Activated T-helper 1 cell treated with anti-CD3 and anti-CD28 coated beads, Interleukin-12 subunit alpha, Interleukin-12 subunit beta, Interleukin-2, Interleukin-4 antibody, amounts not matched to agents 30 ng/mL and 10 ng/mL and 1 ng/mL, durations not matched to agents 14 hours and 24 hours and 36 hours (primary cell): ENCODE measurements at places on chromosomes 1 and 21.

DNA sequence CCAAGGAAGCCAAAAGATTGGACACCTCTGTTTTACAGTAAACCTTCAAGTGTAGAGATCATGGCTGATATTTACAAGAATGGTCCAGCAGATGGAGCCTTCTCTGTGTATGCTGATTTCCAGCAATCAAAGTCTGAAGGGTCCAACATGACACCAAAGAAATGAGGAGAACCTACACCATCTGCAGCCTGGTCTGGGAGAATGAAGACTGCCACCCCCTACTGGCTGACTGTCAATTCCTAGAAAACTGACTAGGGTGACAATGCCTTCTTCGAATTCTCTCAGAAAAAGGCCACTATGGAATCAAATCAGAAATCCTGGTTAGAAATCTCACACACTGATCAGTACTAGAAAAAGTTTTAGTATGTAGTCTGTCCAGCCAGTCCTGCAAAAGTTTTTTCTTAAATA lies 83.3 kb downstream of the CDC42BPA start:
- DNase-seq = no peak
- H3K27ac ChIP-seq = no peak overlapping the region
- peaks cover 5% of the 10 kb centered on the region for H3K27me3 ChIP-seq
- no peaks in the 10 kb centered on the region for H3K36me3 ChIP-seq

DNA sequence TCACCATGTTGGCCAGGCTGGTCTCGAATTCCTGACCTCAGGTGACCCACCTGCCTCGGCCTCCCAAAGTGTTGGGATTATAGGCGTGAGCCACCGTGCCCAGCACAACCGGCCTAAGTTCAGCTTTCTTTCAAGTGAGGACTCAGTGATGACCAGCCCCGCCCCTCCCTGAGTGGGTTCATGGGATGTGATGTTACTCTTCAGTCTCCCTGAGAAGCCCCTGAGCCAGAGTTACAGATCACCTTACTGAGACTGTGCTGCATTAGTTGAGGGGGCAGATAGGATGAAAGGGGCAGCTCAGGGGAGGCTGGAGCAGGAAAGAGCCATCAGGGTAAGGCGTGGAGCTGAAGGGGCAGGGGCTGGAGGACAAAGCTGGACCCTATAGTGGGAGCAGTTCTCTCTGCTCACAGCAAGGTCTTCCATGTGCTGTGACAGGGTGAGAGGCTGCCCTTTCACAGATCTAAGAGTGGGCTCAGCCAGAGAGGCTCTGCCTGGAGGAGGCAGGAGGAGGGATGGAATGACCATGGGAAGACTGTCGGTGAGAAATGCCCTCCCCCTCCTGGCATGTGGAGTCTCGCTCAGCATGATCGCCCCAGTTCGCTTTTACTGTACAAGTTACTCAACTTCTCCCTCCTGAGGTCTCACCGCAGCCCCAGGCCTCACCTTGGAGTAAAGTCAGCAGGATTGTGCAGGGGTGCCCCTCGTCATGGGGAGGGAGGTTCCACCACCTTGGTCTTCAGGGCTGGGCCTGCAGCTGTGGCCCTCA lies 13.4 kb downstream of the SH2D2A start:
- DNase-seq = no peak
- no peaks in the 10 kb centered on the region for H3K27me3 ChIP-seq
- peaks cover 68% of the 10 kb centered on the region for H3K4me1 ChIP-seq
- no peak overlapping the region for H3K4me3 ChIP-seq
- H3K27ac ChIP-seq = peak overlapping the region; percentile 79

DNA sequence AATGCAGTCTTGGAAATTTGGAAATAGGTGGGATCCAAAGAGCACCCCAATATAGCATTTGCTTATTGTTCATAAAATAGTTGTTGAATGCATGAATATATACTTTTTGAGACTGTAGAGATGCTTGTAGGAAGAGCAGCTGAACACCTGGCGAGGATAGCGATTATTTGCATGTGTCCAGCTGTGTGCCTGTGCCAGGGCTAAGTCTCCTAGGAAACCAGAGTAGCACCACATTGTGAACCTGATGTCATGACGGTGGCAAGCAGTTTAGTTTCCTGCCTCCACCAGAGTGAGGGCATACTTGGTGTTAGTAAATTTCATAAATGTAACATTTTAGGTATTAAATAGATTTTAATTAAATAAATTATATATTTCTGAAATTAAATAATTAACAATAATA lies 37.3 kb upstream of the IRF2BP2 start:
- DNase-seq = no peak
- H3K4me3 ChIP-seq = no peak overlapping the region

- no peak overlapping the region for H3K27ac ChIP-seq
- no peak overlapping the region for H3K4me3 ChIP-seq
- peaks cover 4% of the 10 kb centered on the region for H3K27me3 ChIP-seq
- no peaks in the 10 kb centered on the region for H3K36me3 ChIP-seq
Observed at GRCh38 chr1:182235952-182236650, 155.5 kb downstream of the GLUL start.

DNA sequence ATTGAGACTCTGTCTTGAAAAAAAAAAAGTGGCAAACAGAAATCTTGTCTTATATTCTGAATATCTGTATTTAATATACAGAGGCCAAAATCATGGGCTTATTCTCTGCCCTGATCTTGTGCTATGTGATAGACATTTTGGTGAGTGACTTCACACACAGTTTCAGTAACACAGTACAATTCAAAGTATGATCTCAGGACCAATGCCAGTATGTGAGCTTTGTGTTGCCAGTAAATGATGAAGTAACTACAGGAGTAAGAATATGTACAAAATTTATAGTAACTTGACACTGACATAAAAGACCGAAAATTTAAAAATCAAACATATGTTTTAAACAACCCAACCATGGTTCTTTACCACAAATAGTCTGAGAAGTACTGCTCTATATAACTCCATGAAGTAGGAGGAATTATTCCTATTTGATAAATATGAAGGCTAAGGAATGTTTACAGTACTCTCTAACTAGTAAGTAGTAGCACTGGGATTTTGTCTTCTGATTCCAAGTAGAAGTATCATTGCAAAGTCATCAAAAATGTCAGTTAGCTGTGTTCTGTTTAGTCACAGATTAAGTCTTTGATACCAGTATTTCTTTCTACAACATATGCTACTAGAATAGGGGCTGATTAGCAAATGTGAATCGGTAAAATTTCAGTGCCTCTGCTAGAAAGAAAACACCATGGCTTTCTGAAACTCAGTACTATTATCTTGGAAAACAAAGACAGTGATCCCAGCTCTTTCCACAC lies 25.3 kb downstream of the DPH5 start:
- DNase-seq = no peak
- no peaks in the 10 kb centered on the region for H3K27me3 ChIP-seq
- no peak overlapping the region for H3K27ac ChIP-seq
- H3K4me1 ChIP-seq = peaks cover 29% of the 10 kb centered on the region
